ENCODE measurements at places on chromosomes 7 and 10.

GRCh38 chr10:11714750-11715365 is 27.3 kb upstream of the ECHDC3 start:
- no peak for DNase-seq

- no peak for DNase-seq
Observed at GRCh38 chr10:36679554-36679953, 445.8 kb upstream of the ANKRD30A start.

DNA sequence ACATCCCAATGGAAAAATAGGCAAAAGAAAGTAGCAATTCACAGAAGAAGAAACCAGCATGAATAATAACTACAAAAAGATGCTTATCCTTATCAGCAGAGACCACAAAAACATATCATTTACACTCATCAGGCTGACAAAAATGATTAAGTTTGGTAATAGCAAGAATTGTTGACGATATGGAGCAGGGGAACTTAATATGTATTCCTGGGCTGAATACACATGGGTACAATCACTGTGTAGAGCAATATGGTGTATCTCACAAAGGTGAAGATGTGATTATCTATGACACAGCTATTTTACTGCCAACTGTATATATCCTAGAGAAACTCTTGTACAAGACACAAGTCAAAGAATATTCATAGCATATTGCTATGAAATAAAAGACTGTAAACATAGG is 141.8 kb upstream of the NOBOX start:
- no peak for DNase-seq

GRCh38 chr7:157964016-157964415 is 623.6 kb downstream of the PTPRN2 start:
- no peak for DNase-seq

DNA sequence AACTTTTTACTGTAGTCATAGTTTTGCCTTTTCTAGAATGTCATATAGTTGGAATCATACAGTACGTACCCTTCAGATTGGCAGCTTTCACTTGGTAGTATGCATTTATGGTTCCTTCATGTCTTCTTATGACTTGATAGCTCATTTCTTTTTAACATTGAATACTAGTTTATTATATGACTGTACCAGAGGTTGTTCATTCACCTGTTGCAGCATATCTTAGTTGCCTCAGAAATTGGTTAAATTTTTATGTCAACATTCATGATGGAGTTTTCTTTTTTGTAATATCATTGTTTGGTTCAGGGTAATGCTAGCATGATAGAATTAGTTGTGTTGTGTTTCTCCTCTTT is 94.8 kb upstream of the CDK13 start:
- DNase-seq, result no peak

DNA sequence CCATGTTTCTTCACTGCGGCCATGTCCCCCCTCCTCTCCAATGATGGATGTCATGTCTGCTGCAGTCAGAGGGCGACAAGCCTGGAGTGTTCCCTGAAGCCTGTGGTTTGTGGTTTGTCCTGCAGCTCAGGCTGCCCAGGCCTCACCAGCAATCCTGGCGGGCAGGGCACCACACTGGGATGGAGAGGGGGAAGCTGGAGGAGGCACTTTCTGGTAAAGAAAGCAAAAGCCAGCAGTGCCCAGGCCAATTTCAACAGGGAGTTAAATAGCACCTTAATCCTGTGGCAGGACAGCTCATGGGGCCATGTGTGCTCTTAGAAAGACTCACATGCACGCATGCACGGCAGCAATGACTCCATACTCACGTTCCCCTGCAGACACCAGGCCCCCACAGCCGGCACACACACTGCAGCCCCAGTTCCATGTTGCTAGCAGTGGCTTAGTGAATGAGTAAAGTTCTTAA is 158.3 kb downstream of the EGFR start:
- no peak for DNase-seq

DNA sequence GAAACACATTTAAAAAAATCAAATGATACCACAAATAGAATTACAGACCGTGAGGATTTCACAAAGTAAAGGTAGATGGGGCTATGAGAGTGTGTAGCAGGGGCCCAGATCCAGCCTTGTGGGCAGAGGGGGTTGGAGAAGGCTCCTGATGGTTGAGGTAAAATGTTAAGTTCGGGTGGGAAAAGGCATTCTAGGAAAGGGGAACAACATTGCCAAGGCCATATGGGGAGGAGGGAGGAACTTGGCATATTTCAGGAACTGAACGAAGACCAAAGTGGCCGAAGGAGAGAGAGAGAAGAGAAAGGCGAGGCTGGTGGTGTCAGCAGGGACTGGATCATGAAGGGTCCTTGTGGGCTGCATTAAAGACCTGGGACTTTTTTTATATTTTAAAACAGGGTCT is 98.9 kb downstream of the CARD11 start:
- DNase-seq, result peak; percentile 1

DNA sequence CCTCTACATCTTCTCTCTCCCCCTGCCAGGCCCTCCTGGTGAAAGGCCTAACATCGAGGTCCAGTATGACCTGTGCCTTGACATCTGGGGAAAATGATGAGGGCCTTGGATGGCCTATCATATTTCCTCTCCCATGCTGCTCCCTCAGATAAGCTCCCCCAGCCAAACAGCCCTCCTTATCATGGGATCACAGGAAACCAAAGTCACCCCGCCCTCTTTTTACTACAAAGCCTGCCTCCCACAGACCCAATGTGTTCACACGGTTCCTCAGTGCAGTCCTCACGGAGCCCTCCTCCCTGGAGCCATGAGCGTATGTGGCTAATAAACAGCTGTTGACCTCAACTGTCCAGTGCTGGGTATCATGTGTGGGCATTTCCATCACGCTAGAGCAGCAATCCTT is 32.0 kb downstream of the C10orf90 start:
- no peak for DNase-seq

- DNase-seq, result no peak
Observed at GRCh38 chr10:110487411-110488331, 10.0 kb upstream of the DUSP5 start.

DNA sequence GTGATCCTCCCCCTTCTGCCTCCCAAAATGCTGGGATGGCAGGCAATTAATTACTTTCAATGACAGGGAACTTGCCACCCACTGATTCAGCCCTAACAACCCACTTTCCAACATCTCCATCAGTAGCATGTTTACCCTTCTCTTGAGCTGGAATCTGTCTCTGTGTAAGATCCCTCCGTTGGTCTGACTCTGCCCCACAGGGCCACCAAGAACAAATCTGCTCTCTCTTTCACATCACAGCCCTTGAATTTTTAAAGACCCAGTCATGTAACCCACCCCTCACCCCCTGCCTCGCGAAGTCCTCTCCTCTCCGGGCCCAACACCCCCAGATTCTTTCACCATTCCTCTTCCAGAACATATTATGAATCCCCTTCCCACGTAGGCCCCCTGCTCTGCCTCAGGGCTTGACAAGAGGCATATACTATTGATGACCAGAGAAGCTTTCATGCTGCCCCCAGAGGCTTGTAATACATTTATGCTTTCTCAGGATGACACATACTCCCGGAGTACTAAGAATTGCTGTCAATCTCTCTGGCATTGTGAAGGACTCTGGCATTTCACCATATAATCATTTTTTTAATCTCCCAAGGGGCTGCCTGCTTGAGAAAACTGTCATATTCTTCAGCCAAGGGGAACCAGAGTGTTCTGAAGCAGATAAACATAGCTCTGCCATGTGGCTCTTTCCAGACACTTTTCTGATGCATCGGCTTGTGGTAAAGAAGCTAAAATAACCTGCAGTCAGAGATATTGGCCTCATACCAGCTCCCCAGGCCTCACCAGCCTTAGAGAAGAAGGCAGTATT is 179.2 kb upstream of the AUTS2 start:
- DNase-seq, result no peak

- DNase-seq, result peak; percentile 62
Observed at GRCh38 chr10:69734797-69735468, 66.8 kb upstream of the COL13A1 start.

DNA sequence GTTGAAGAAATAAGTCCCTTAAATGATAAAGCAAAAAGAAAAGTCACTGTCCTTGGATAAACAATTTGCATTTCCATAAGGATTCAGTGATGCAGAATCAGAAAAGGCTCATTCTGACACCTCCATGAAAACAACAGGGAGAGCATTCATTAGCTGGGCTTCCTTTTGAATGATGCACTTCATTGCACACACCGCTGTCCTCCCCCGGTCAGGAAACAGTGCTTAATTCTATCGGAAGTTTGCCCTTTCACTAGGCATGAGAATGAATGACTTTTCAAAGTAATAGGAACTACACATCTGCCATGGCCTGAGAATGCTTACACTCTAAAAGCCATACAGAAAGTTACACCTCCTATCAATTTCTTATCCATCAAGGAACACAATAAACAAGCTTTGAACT is 4.2 kb downstream of the PCDH15 start:
- no peak for DNase-seq

GRCh38 chr10:9331583-9332008 is 1277.1 kb downstream of the GATA3 start:
- DNase-seq, result no peak

- DNase-seq, result no peak
Observed at GRCh38 chr7:96719164-96719563, 9.5 kb upstream of the SEM1 start.

- no peak for DNase-seq
Observed at GRCh38 chr7:47846138-47846836, 102.0 kb downstream of the PKD1L1 start.

GRCh38 chr10:110533149-110533548 is 34.3 kb upstream of the SMC3 start:
- no peak for DNase-seq

DNA sequence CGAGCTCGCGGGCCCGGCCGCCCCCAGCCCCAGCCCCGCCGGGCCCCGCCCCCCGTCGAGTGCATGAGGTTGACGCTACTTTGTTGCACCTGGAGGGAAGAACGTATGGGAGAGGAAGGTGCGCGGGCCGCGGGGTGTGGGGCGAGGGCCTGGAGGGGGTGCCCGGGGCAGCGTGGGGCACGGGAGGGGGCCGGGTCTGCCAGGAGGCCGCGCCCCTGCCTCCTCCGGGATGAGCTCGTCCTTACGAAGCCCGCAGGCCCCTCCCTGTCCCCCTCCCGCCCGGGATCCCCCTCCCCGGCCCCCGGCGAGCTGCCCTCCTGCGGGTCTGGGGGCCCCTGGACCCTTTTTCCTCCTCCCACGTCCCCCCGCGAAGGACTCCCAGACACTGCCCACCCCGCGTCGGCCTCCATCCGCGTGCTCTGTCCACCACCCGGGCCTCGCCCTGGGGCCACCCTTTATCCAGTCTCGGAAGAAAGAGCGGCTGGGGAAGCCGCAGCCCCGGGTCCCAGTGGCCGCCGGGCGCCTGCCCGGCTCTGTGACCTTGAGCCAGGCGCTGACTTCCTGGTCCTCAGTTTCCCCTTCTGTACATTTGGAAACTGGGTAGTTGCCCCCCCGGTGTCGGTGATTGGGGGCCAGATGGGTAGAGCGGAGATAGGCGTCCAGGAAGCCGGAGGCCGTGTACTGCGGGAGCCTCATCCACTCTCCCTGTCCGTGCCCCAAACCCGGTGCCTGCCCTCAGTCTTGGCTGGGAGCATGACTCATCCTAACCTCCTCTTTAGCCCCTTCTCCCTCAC is 521 bp downstream of the LIMK1 start:
- DNase-seq, result peak; percentile 63

Data from activated CD4-positive, alpha-beta T cell treated with anti-CD3 and anti-CD28 coated beads for 36 hours (primary cell).